ENCODE measurements at places on chromosomes 5 and 9.

DNA sequence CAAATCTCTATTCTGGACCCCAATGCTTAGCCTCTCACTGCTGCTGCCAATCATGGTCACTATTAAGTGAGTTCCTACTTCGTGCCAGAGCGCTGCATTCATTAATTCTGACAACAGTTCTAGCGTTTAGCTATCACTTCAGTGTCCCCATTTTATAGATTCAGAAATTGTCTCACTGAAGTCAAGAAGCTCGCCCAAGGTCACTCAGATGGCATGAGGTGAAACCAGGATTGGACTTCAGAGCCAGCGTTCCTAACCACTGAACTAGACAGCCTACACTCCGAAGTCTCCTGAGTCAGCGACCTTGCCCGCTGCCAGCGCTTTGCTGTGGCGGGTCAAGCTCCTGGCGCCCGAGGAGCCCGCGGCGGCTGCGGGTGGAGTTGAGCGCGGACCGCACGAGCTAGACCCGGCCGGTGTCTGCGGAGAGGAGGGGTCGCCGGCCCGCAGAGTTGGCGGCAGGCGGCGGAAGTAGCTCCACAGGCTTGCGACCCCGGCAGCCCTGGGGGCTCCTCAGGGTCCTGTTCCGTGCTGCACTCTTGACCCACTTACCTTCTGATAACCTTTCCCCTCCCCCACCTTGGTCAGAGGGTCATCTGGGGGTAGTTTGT lies 2.1 kb upstream of the GABRB2 start:
- H3K27me3 ChIP-seq: peaks cover 75% of the 10 kb centered on the region
- ATAC-seq: peak; percentile 11

- peaks cover 16% of the 10 kb centered on the region for H3K36me3 ChIP-seq
- H3K27me3 ChIP-seq: no peaks in the 10 kb centered on the region
- no peaks in the 10 kb centered on the region for H3K4me1 ChIP-seq
These were observed 10.4 kb downstream of the PKN3 start for GRCh38 chr9:128712451-128713410.

- no peak for ATAC-seq
- H3K36me3 ChIP-seq: no peaks in the 10 kb centered on the region
- no peaks in the 10 kb centered on the region for H3K27me3 ChIP-seq
- H3K4me3 ChIP-seq: no peak overlapping the region
- no peaks in the 10 kb centered on the region for H3K4me1 ChIP-seq
These were observed 540.5 kb upstream of the CDH18 start for GRCh38 chr5:20528471-20528870.

- no peaks in the 10 kb centered on the region for H3K4me1 ChIP-seq
- H3K36me3 ChIP-seq: no peaks in the 10 kb centered on the region
- peak; percentile 24 for ATAC-seq
These were observed 57.1 kb downstream of the GALNT12 start for GRCh38 chr9:98864281-98865174.

- H3K36me3 ChIP-seq: no peaks in the 10 kb centered on the region
- no peak for ATAC-seq
- peaks cover 25% of the 10 kb centered on the region for H3K27me3 ChIP-seq
These were observed 110.2 kb upstream of the COL5A1 start for GRCh38 chr9:134531220-134531970.

DNA sequence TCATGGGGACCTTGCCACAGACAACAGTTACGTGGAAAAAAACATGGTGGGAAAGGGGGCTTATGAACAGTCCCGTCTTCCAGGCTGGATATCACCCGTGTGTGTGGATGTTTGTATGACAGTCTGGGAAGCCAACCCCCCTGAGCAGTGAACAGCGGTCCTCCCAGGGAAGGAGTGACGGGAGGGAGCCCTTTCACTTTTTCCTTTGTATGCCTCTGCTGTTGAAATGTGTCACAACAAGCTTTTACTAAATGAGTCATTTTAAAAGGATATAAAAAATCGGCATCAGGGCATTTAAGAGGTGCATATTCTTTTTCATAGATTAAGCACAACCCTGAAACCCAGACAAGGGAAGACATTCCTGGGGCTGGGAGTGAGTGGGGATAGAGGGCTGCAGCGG lies 5.1 kb downstream of the MYMK start:
- no peaks in the 10 kb centered on the region for H3K36me3 ChIP-seq
- peaks cover 7% of the 10 kb centered on the region for H3K4me1 ChIP-seq
- ATAC-seq: no peak
- H3K27ac ChIP-seq: no peak overlapping the region
- no peak overlapping the region for H3K4me3 ChIP-seq

GRCh38 chr5:173857234-173857633 lies 30.9 kb upstream of the CPEB4 start:
- H3K4me1 ChIP-seq: no peaks in the 10 kb centered on the region
- H3K36me3 ChIP-seq: no peaks in the 10 kb centered on the region
- no peak overlapping the region for H3K27ac ChIP-seq
- no peaks in the 10 kb centered on the region for H3K27me3 ChIP-seq

- peak; percentile 63 for ATAC-seq
- H3K27me3 ChIP-seq: no peaks in the 10 kb centered on the region
- no peaks in the 10 kb centered on the region for H3K4me1 ChIP-seq
- peaks cover 96% of the 10 kb centered on the region for H3K36me3 ChIP-seq
- H3K4me3 ChIP-seq: no peak overlapping the region
- peak overlapping the region; percentile 2 for H3K27ac ChIP-seq
These were observed 108.2 kb downstream of the UBE2R2 start for GRCh38 chr9:33924978-33925797.

- ATAC-seq: no peak
- H3K4me1 ChIP-seq: no peaks in the 10 kb centered on the region
- H3K36me3 ChIP-seq: no peaks in the 10 kb centered on the region
These were observed 70.7 kb upstream of the SHISAL2B start for GRCh38 chr5:64619609-64620008.

DNA sequence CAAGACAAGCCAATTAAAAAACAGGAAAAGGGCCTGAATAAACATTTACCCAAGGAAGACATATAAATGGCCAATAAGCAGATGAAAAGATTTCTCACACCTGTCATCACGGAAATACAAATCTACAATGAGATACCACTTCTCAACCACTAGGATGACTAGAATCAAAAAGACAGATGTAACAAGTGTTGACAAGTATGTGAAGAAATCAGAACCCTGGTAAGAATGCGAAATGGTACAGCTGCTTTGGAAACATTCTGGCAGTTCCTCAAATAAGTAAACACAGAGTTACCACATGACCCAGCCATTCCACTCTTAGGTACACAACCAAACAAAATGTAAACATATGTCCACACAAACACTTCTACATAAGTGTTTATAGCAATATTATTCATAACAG lies 32.5 kb downstream of the LEAP2 start:
- H3K4me3 ChIP-seq: no peak overlapping the region
- H3K4me1 ChIP-seq: no peaks in the 10 kb centered on the region
- H3K27me3 ChIP-seq: no peaks in the 10 kb centered on the region
- ATAC-seq: no peak
- H3K36me3 ChIP-seq: peaks cover 25% of the 10 kb centered on the region
